Panc1 (cell line): ENCODE measurements at places on chromosomes 6 and 20. TPM values are rescaled to one million over a fixed set of nuclear protein-coding genes. Genes with fewer than 3 reads are reported as not detected.

GRCh38 chr6:13696226-13696625, 15.4 kb downstream of the RANBP9 start:
- no peaks in the 10 kb centered on the region for H3K36me3 ChIP-seq
- no peak for DNase-seq
- H3K27ac ChIP-seq: no peak overlapping the region
- no peak overlapping the region for H3K4me3 ChIP-seq
- no peaks in the 10 kb centered on the region for H3K27me3 ChIP-seq
- H3K4me1 ChIP-seq: no peaks in the 10 kb centered on the region

- no peak overlapping the region for H3K4me3 ChIP-seq
- DNase-seq: no peak
- no peak overlapping the region for H3K27ac ChIP-seq
- no peaks in the 10 kb centered on the region for H3K4me1 ChIP-seq
These were observed 9.0 kb downstream of the EMILIN3 start for GRCh38 chr20:41357424-41358163.

DNA sequence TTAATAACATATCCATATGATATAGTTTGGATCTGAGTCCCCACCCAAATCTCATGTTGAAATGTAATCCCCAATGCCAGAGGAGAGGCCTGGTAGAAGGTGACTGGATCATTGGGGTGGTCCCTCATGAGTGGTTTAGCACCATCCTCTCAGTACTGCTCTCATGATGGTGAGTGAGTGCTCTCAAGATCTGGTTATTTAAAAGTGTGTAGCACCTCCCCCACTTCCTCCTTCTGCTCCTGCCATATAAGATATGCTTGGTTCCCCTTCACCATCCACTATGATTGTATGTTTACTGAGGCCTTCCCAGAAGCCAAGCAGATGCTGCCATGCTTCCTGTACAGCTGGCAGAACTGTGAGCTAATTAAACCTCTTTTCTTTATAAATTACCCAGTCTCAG, 22.9 kb downstream of the IRF4 start:
- no peaks in the 10 kb centered on the region for H3K36me3 ChIP-seq
- no peak for DNase-seq
- H3K4me1 ChIP-seq: no peaks in the 10 kb centered on the region

- DNase-seq: no peak
- H3K4me1 ChIP-seq: no peaks in the 10 kb centered on the region
These were observed 158.1 kb upstream of the FOXQ1 start for GRCh38 chr6:1153696-1154245.

DNA sequence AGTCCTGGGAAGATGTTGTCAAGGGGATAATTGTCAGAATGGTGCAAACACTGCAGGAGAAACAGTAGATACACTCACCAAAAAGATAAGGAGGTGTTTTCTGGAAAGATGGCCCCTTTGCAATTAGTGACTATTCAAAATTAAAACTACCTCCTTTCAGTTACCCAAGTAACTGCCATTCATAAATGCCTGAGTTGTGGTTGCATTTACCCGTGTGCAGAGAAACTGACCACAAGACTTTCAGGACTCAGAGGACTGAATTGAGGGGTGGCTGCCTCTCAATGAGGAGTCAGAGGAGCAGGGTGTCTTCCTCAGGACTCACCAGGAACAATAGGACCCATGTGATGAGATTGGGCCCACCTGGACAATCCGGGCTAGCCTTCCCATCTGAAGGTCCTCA, 39.0 kb downstream of the GCM1 start:
- no peaks in the 10 kb centered on the region for H3K36me3 ChIP-seq
- H3K27me3 ChIP-seq: peaks cover 2% of the 10 kb centered on the region; the same call in 1 of the 2 replicates
- no peaks in the 10 kb centered on the region; the same call in 1 of the 2 replicates for H3K4me1 ChIP-seq
- no peak overlapping the region for H3K4me3 ChIP-seq
- DNase-seq: no peak

DNA sequence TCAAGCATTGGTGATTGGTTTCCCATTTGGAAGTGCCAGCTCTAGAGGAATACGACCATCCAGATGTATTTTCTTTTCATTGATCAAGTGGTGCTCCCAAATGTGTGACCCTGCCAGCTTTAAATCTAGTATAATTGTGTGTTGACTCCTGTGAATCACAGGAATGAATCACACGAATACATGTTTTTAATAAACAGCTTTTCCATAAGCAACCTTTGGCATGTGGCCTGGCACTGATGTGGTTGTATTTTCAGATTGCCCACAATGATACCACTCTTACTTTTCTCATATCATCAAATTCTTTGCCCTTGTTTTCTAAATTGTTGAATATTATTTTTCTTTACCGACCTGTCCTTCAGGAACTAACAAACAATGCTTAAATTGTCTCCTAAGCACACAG, 367 bp downstream of the GSTA3 start:
- H3K27me3 ChIP-seq: no peaks in the 10 kb centered on the region; the same call in 1 of the 2 replicates
- H3K36me3 ChIP-seq: no peaks in the 10 kb centered on the region
- no peak for DNase-seq

The COL21A1 gene
- 3.3 TPM for total RNA-seq

The UST gene
- total RNA-seq: 0.15 TPM

GRCh38 chr6:138563650-138564049, 64.4 kb upstream of the NHSL1 start:
- DNase-seq: no peak
- H3K4me1 ChIP-seq: no peaks in the 10 kb centered on the region
- H3K27ac ChIP-seq: no peak overlapping the region
- H3K4me3 ChIP-seq: no peak overlapping the region
- no peaks in the 10 kb centered on the region for H3K27me3 ChIP-seq

DNA sequence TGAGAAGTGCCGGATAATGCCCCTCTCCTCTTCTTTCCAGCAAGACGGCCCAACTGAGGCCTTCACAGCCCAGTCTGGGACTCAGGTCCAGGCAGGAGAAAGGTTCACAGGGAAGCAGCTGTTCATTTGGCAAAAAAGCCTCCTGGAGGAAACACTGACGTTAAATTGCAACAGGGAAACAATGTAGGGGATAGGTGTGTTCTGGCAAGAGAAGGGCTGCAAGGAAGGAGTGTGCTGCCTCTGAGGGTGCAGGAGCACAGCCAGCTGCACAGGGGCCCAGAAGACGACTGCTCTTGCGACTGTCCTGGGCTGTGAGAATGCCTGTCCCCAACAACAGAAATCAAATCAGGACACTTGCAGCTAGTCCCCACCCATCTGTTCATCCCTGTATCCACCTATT, 70.6 kb upstream of the PMEPA1 start:
- H3K27ac ChIP-seq: no peak overlapping the region
- no peaks in the 10 kb centered on the region for H3K27me3 ChIP-seq
- H3K4me3 ChIP-seq: no peak overlapping the region
- H3K4me1 ChIP-seq: no peaks in the 10 kb centered on the region
- DNase-seq: no peak
- no peaks in the 10 kb centered on the region for H3K36me3 ChIP-seq

GRCh38 chr20:41696428-41696827, 78.3 kb upstream of the CHD6 start:
- no peak overlapping the region for H3K4me3 ChIP-seq
- H3K36me3 ChIP-seq: no peaks in the 10 kb centered on the region
- H3K27ac ChIP-seq: no peak overlapping the region

- no peak overlapping the region for H3K4me3 ChIP-seq
- no peak overlapping the region for H3K27ac ChIP-seq
- H3K4me1 ChIP-seq: no peaks in the 10 kb centered on the region
These were observed 69.9 kb downstream of the CRYBG1 start for GRCh38 chr6:106430466-106430865.

- H3K27me3 ChIP-seq: no peaks in the 10 kb centered on the region
- H3K27ac ChIP-seq: no peak overlapping the region
- H3K4me3 ChIP-seq: no peak overlapping the region
- DNase-seq: no peak
- no peaks in the 10 kb centered on the region for H3K36me3 ChIP-seq
- H3K4me1 ChIP-seq: peaks cover 13% of the 10 kb centered on the region
These were observed 27.4 kb downstream of the COL11A2 start for GRCh38 chr6:33164665-33165373.

The SIRPB2 gene
- not detected for total RNA-seq

DNA sequence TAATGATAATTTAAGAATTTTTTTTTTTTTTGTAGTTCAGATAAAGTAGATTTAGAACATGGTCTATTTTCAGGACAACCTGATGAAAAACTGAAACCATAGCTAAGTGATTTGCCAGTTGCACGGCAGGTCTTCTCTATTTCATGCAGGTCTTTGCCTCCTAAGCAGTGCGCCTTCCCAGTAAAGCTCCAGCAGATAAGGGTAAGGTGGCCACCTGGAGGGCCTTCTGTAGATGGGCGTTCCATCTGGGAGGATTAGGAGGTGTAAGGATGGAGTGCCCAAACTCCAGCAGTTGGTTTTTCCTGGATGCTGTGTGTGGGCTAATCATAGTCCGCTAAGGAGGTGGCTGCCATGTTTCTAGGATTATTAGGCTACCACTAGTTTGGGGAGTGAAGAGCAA, 107.1 kb downstream of the ARID1B start:
- H3K27ac ChIP-seq: no peak overlapping the region
- no peak for DNase-seq
- H3K36me3 ChIP-seq: no peaks in the 10 kb centered on the region
- H3K4me3 ChIP-seq: no peak overlapping the region
